ENCODE measurements at places on chromosomes 11 and 22. TPM values are rescaled to one million over a fixed set of nuclear protein-coding genes. Genes with fewer than 3 reads are reported as not detected.

DNA sequence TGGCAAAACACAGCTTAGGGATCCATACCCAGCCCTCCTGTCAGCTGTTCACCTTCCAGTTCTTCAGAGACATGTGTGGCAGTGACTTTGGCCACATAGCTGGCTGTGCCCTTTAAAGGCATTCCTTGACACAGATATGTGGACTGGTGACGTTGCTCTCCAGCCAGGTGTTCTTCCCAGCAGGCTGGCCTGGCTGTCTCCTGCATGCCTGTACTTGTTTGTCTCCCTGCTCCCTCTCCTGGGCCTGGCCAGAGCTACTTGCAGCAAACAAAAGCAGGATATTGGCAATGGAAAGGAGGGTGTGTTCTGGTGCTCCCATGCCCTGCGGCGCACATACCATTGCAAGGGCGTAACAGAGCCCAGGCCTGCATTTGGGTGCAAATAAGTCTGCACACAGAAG, 38.3 kb downstream of the PIK3IP1 start:
- 0 out of 2 replicates have a peak, but pooled peaks cover 2% of the 10 kb centered on the region for H3K4me1 ChIP-seq
- H3K4me3 ChIP-seq = no peak overlapping the region
- peaks cover 6% of the 10 kb centered on the region for H3K36me3 ChIP-seq
- H3K27me3 ChIP-seq = no peaks in the 10 kb centered on the region
- no peak overlapping the region for H3K27ac ChIP-seq

DNA sequence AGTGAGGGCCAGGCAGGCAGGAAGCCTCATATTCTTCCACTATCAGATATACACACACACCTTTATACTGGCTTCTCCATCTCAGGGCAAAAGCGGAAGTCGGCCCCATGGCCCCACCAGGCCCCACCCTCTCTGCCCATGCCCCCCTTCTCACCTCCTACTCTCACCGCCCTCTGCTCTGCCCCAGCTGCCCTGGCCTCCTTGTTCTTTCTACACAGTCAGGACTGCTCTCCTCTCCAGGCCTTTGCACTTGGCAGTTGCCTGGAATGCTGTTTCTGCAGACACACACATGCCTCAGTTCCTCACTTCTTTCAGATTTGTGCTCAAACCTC, 25.3 kb downstream of the OTOG start:
- no peaks in the 10 kb centered on the region for H3K27me3 ChIP-seq
- H3K4me1 ChIP-seq = no peaks in the 10 kb centered on the region
- no peak overlapping the region for H3K4me3 ChIP-seq

Gene TIMM10
- 147 TPM for total RNA-seq

DNA sequence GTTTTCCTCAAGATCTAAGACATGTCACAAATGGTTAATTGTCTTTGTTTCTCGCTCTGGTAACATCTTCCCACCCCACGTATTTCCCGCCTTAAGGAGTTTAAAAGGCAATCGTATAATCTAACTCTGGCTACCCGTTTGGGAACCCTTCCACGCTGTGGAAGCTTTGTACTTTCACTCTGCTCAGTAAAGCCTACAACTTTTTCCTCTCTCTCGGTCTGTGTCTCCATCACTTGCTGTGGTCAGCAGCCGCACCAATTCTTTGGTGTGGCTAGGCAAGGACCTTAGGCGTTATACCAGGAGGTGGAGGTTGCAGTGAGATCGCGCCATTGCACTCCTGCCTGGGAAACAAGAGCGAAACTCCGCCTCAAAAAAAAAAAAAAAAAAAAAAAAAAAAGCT, 1430.1 kb downstream of the LRRC4C start:
- H3K4me1 ChIP-seq = no peaks in the 10 kb centered on the region
- H3K4me3 ChIP-seq = no peak overlapping the region
- peaks cover 7% of the 10 kb centered on the region for H3K27me3 ChIP-seq
- DNase-seq = no peak

GRCh38 chr22:44913198-44913983, 96.4 kb downstream of the PHF21B start:
- H3K4me3 ChIP-seq = no peak overlapping the region
- no peaks in the 10 kb centered on the region for H3K36me3 ChIP-seq
- no peak overlapping the region for H3K27ac ChIP-seq
- H3K27me3 ChIP-seq = no peaks in the 10 kb centered on the region
- no peaks in the 10 kb centered on the region for H3K4me1 ChIP-seq

- no peak overlapping the region for H3K27ac ChIP-seq
- no peaks in the 10 kb centered on the region for H3K36me3 ChIP-seq
- peaks cover 28% of the 10 kb centered on the region for H3K4me1 ChIP-seq
- H3K4me3 ChIP-seq = no peak overlapping the region
- H3K27me3 ChIP-seq = no peaks in the 10 kb centered on the region
These were observed 23.2 kb upstream of the ST3GAL4 start for GRCh38 chr11:126332221-126332711.

Gene MYOD1
- 679 TPM for total RNA-seq

DNA sequence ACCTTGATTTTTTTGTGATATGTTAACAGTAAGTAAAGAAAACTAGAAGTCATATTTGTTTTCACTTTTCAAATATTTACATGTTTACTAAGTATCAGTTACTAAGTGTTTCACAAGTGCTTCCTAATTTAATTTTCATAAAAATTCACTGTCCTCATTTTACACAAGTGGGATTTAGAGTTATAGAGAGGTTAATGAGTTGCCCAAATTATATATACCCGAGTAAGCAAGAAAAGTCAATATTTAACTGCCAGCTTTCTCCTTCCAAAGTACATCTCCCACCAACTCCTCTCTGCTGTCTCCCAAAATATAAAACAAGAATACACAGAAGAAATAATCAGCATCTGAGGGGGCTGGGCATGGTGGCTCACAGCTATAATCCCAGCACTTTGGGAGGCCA, 896.7 kb upstream of the ANO3 start:
- no peak overlapping the region for H3K27ac ChIP-seq
- H3K4me1 ChIP-seq = no peaks in the 10 kb centered on the region
- H3K27me3 ChIP-seq = no peaks in the 10 kb centered on the region
- no peak for DNase-seq

Gene PLAAT2
- not detected for total RNA-seq

Data from SJCRH30 (cell line).